Urothelium cell line (cell line): ENCODE measurements at places on chromosomes 7 and 10.
A peak's percentile ranks its signal among the peaks of the same experiment; 100 is the strongest.

DNA sequence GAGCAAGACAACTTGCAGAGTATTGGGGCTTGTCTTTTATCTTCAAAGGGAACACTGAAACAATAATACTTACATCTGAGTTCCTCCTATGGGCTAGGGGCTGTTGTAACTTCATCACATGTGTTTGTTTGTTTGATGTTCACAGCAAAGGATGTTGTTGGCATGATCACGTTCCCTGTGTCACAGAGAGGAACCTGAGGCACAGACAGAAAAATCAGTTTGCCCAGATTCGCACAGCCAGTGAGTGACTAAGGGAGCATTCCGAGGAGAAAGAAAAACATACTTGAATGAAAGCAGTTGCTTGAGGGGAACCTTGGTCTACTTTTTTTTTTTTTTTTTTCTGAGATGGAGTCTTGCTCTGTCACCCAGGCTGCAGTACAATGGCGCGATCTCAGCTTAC lies 87.2 kb upstream of the PFKP start:
- DNase-seq: no peak

- no peak for DNase-seq
Measured at GRCh38 chr10:1411956-1412355, 325.4 kb downstream of the ADARB2 start.

DNA sequence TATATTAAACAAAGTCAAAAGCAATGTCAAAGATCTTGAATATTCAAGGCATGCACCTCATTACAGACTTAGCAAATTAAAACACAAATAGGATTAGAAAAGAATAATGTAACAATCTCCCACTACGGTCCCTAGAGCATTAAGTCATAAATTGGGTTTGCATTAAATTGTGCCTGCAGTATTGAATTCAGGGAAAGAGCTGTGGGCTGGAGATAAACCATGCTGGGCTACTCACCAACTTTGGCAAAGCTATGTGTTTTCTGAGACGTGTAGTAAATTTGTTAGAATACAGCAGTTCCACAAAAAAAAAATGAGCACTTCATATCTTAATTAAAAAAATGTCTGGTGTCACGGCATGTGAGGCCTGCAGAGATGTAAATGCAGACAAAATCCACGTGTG lies 241.6 kb downstream of the SNX10 start:
- no peak for DNase-seq

DNA sequence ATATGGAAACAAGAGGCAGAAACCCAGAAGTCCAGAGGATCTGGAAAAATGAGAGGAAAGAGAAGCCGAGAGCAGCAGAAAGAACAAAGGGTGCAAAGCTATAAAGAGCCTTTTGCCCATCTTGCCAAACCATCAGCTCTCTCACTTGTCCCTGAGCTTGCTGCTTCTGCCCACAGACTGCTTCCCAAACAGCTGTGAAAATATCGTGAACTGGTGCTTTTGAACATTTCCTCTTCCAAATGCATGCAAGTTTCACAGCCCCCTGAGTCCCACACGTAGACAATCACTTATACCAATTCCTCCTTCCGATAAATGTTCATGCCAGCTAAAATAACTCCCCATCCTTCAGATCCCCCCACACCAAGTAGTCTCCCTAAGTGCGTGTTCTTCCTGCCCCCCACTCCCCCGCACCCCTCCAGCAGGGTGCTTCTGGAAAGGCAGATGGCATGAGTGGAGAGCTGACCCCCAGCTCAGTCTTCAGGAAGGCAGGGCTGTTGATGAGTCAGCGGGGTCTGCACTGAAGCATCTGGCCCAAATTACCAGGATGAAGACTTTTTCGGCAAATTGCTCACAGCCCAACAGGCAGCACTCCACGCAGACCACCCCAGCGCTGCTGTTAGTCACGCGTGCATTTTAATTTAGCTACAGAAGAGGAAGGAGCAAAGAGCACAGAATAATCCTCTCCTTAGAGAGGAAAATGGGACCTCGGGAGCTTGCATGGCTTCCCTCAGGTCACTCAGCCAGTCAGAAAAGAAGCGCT lies 76.1 kb upstream of the KCNMA1 start:
- DNase-seq: no peak

DNA sequence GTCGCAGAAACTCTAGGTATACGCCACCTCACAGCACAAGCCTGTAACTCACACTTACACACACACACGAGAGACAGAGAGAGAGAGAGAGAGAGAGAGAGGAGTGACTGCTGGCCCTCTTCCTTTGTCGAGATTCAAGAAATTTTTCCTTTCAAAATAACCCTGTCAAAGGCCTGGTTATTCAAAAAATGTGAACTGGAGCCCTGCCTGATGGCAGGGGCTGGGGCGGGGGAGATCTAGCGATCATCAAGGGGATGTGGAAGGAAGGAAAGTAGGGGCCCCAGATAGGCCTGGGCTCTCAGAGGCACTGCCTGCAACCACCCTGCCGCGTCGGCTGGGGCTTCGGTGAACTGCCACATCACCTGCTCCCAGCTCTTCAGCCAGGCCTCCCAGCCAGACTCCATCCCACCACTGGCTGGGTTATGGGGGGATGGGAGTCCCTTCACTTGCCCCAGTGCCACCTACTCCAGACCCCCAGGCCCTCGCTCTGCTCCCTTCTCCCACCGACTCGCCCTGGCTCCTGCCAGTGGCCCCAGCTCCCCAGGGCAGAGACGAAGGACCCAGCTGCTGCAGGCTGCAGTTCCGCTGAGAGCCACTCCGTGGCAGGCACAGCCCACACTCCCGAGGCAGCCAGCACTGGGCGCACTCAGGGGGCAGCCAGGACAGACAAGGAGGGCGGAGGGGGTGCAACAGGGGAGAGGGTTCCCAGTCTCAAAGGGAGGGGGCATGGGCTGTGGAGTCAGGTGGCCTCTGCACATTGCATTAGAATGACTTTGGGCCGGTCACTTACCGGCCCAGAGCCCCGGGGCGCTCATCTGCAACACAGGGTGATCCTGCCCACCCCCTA lies 15.3 kb downstream of the KCNH2 start:
- peak; percentile 18 for DNase-seq

DNA sequence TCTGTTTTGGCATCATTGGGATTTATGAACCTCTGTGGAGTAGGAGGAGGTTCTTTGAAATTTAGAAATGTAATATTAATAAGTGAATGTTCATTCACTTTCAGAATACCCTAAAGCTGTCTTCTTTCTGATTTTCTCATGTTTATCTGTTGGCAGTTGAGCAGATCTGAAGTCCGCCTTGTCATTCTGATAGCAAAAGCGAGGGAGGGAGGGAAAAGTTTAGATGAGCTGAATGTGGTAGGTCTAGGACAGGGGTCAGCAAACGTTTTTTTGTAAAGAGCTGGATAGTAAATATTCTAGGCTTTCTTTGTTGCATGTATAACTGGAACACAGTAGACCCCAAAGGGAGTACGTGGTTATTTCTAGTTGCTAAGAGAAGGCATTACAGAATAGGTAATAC lies 94.4 kb upstream of the GATA3 start:
- DNase-seq: no peak

DNA sequence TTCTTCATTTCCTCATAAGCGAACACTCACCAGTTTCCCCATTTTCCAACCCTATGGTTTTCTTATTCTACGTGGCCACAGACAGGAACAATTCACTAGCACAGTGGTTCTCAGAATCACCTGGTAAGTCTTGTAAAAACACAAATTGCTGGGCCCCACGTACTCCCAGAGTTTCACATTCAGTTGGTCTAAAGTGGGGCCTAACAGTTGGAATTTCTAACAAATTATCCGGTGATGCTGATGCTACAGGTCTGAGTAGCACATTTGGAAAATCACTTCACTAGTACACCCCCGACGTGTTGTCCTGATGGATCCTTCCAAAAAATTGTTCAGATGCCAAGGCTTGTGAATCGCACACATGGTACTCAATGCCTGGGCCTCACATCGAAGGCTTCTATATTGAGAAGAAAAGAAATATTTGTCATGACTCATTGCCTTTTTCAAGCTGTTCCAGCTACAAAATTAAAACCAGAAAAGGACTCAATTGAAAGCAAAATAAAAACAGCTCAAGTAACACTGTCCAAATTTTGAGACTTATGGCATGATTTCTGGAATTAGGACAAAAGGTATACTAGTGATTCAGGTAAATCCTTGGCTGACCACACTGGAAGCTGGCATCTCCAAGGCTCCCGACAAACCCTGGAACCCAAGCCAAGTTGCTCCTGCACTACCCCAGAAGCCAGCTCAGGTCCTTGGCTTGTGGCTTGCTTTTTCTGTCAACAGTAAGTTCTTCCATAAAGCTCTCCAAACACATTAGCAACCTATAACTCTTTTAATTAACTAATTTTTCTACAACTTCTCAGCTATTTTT lies 12.9 kb upstream of the VIM start:
- DNase-seq: peak; percentile 69

- no peak for DNase-seq
Measured at GRCh38 chr7:99440195-99440594, 1.5 kb downstream of the CPSF4 start.

DNA sequence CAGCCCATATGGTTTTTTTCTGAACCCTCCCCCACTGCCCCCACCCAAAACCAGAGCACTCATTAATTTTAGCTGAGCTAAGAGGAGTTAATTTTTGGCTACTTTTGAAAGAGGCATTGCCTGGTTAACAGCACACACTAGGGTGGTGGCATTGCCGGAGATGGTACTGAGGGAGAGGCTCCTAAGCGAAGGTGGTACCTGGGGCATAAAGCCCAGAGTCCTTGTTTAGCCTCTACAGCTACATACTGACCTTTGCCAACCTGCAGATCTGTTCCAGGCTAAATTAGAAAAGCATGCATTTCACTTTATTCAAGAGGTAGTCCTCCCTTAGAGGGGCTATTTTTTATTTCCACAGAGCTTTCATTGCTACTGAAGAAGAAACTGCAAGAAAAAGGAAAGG lies 172.8 kb upstream of the AGK start:
- no peak for DNase-seq

- no peak for DNase-seq
Measured at GRCh38 chr7:95368235-95368634, 27.9 kb downstream of the PON3 start.

DNA sequence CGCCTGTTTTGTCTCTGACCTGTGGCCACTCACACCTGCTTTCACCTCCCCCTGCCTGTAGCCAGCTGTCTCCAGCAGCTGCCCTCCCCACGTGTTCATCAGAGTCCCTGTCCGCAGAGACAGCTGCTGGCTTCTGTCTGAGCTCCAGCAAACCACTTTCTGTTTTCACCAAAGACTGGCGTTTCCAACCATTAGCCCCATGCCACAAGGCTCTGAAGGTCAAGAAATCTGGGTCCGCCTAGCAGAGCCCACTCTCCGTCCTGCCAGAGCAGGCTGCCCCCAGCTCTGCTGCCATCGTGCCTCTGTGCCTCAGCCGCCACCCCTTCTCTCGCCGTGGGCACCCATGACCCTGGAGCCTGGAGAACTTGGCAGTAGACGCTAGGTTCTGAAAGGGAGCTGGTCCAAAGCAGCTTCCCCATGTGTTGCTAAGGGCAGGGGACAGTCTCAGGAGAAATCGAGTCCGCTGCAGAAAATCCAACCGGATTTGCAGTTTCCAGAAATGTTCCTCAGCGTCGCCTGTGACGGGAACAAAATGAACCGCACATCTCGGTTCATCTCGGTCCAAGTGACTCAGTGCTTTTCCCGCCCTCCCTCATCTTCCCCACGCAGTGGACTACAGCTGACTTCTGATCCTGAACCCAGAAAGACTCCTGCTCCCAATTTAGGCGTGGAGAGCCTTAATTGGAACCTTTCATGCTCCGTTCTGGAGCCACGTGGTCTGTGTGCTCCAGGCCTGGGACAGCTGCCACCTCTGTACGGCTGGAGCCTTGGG lies 28.0 kb downstream of the TMEM120A start:
- DNase-seq: no peak
